ENCODE measurements at places on chromosomes 2 and 18. TPM values are rescaled to one million over a fixed set of nuclear protein-coding genes. Genes with fewer than 3 reads are reported as not detected.

MAL gene
- 4.7 TPM for total RNA-seq

GRHL1 gene
- 1.1 TPM for total RNA-seq

ARHGAP25 gene
- total RNA-seq, result 173 TPM

EML6 gene
- 8.5 TPM for total RNA-seq

NEU4 gene
- total RNA-seq, result 1.1 TPM

CYP26B1 gene
- total RNA-seq, result 10.0 TPM

PXDN gene
- total RNA-seq, result 25.1 TPM

LIMS2 gene
- total RNA-seq, result 68.7 TPM

DPP4 gene
- 21.1 TPM for total RNA-seq

BMP10 gene
- not detected for total RNA-seq

GPR45 gene
- total RNA-seq, result not detected

RAPH1 gene
- total RNA-seq, result 118 TPM

KCNE4 gene
- total RNA-seq, result 5.2 TPM

GLS gene
- 211 TPM for total RNA-seq

GIGYF2 gene
- total RNA-seq, result 96.3 TPM

GAL3ST2 gene
- total RNA-seq, result 0.25 TPM

ALK gene
- not detected for total RNA-seq

TXNDC2 gene
- not detected for total RNA-seq

NMUR1 gene
- total RNA-seq, result 4.2 TPM

CCNYL1 gene
- 15.9 TPM for total RNA-seq

TUBB8B gene
- not detected for total RNA-seq

IGFBP5 gene
- total RNA-seq, result 34.5 TPM

MRPL44 gene
- 21.9 TPM for total RNA-seq

CXCR1 gene
- total RNA-seq, result 102 TPM

CLIP4 gene
- 28.4 TPM for total RNA-seq

NT5C1B gene
- total RNA-seq, result not detected
